ENCODE measurements at places on chromosomes 2 and 18. TPM values are rescaled to one million over a fixed set of nuclear protein-coding genes. Genes with fewer than 3 reads are reported as not detected.

Gene TTL
- total RNA-seq = 36.2 TPM

Gene NEMP2
- total RNA-seq = 5.5 TPM

Gene GDF7
- 0.09 TPM for total RNA-seq

Gene C1GALT1C1L
- total RNA-seq = 2.6 TPM

Gene SLC9A4
- total RNA-seq = not detected

Gene UCN
- total RNA-seq = 1.2 TPM

Gene SCYGR3
- not detected for total RNA-seq

Gene DHRS9
- total RNA-seq = 3.3 TPM

Gene ASAP2
- total RNA-seq = 45.3 TPM

Gene IL36A
- total RNA-seq = not detected

Gene DCTN1
- total RNA-seq = 141 TPM

Gene RAD51AP2
- not detected for total RNA-seq

Gene CHAC2
- 12.9 TPM for total RNA-seq

Gene CDH7
- total RNA-seq = not detected

Gene TMEM37
- total RNA-seq = 2.7 TPM

Gene CCL20
- total RNA-seq = 6.9 TPM

Gene HNRNPLL
- total RNA-seq = 24.2 TPM

Gene SEPTIN10
- total RNA-seq = 32.1 TPM

Gene SLC23A3
- 0.29 TPM for total RNA-seq

Gene HRH4
- total RNA-seq = not detected

Gene SCYGR5
- not detected for total RNA-seq

Gene MYCN
- total RNA-seq = not detected

Gene POTEI
- 0.01 TPM for total RNA-seq

Gene HMSD
- total RNA-seq = not detected

Gene GALNT3
- not detected for total RNA-seq

Gene DPP10
- not detected for total RNA-seq

Gene PPP1R1C
- total RNA-seq = 1.8 TPM

Gene GLB1L
- 5.8 TPM for total RNA-seq

Gene SLC11A1
- total RNA-seq = 0.21 TPM

Gene ZNF892
- total RNA-seq = 0.92 TPM

Gene LRATD1
- 0.17 TPM for total RNA-seq

Gene CABYR
- total RNA-seq = 19.7 TPM

Gene ITGAV
- total RNA-seq = 80.9 TPM

Gene CFAP210
- total RNA-seq = 0.31 TPM

Gene ABCG5
- total RNA-seq = not detected

Gene DUSP2
- 0.29 TPM for total RNA-seq

Gene BOK
- 28.3 TPM for total RNA-seq
